Mesothelial cell of epicardium (in vitro differentiated cells): ENCODE measurements at places on chromosomes 4 and X. TPM values are rescaled to one million over a fixed set of nuclear protein-coding genes. Genes with fewer than 3 reads are reported as not detected.

Gene PAGE4
- 0.60 to 0.67 TPM in 2 of 3 replicates, not detected in the other for total RNA-seq

DNA sequence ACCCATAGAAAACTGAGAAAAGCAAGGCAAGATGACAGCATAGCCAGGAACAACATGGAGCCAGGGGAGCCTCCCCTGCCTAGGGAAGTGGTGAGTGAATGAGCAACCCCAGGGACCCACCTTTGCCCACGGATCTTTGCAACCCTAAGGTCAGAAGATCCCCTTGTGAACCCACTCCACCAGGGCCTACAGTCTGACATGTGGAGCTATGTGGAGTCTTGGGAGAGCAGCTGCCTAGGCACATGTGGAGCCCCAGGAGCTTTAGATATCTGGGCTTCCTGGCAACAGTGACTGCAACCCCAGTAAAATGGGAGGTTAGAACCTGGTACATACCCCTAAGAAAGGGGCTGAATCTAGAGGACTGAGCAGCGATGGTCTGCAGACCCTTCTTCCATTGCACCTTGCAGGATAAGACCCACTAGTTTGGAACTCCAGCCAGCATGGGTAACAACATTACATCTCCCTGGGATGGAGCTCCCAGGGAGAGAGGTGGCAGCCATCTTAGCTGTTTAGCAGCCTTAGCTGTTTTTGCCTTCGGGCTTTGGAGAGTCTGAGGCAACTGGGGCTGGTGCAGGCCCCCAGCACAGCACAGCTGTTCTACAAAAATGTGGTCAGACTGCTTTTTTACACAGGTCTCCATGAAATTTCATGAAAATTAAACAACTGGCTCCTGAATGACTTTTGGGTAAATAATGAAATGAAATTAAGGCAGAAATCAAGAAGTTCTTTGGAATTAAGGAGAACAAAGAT, 104.7 kb upstream of the TRIM2 start:
- DNase-seq = no peak

Gene PIN4
- total RNA-seq = 17.3 to 19.7 TPM (median 17.7 TPM) in 3 replicates

- no peak for DNase-seq
Measured at GRCh38 chr4:75830906-75831305, 71.3 kb downstream of the PPEF2 start.

Gene RIBC1
- 1.2 to 2.0 TPM (median 1.7 TPM) in 3 replicates for total RNA-seq

- DNase-seq = no peak
Measured at GRCh38 chr4:63459329-63459728, 949.9 kb downstream of the TECRL start.

GRCh38 chr4:128978985-128979384, 114.4 kb downstream of the SCLT1 start:
- DNase-seq = no peak

DNA sequence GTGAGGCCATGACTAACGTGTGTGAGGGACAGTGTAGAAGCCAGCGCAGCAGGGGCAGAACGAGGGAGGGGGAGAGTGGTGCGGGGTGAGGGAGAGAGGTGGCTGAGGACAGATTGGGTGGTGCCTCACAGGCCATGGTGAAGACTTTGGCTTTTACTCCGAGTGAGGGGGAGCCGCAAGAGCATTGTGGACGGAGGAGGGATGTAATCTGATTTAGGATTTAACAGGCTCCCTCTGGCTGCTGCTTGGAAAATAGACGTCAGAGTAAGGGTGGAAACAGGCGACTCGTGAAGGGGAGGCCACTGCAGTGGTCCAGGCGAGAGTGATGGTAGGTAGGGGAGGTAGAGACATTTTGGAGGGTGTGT, 13.0 kb downstream of the PPP1R3F start:
- no peak for DNase-seq

Gene PGAM4
- total RNA-seq = not detected in 3 replicates

Gene GJB1
- total RNA-seq = 0.11 TPM in 1 of 3 replicates, not detected in the others

Gene CD38
- 0.20 to 0.22 TPM in 2 of 3 replicates, not detected in the other for total RNA-seq
